Activated naive CD8-positive, alpha-beta T cell treated with anti-CD3 and anti-CD28 coated beads, Interleukin-2, amount 10 ng/mL, durations not matched to agents 7 days and 5 days (primary cell): ENCODE measurements at places on chromosomes 16 and 17. TPM values are rescaled to one million over a fixed set of nuclear protein-coding genes. Genes with fewer than 3 reads are reported as not detected.

The TLCD3B gene
- total RNA-seq: 3.9 TPM

The TP53TG3C gene
- total RNA-seq: not detected

The MYH11 gene
- not detected for total RNA-seq

The KRT31 gene
- total RNA-seq: not detected

The ZNF768 gene
- total RNA-seq: 7.4 TPM

The BIRC5 gene
- total RNA-seq: 65.2 TPM

The ADAT1 gene
- total RNA-seq: 72.1 TPM

The CD300E gene
- not detected for total RNA-seq

The KRTAP1-1 gene
- not detected for total RNA-seq

The MPO gene
- not detected for total RNA-seq

The CALB2 gene
- total RNA-seq: not detected

The CCL2 gene
- 6.9 TPM for total RNA-seq

The KCNG4 gene
- total RNA-seq: not detected

The SKA2 gene
- total RNA-seq: 71.9 TPM

The CPHXL2 gene
- not detected for total RNA-seq

The SHCBP1 gene
- 33.0 TPM for total RNA-seq

The PIK3R5 gene
- 84.0 TPM for total RNA-seq

The RCVRN gene
- total RNA-seq: not detected

The KRT12 gene
- not detected for total RNA-seq

The RHBDL1 gene
- total RNA-seq: 1.7 TPM

The RNF213 gene
- 488 TPM for total RNA-seq

The DRC3 gene
- total RNA-seq: 0.77 TPM

The TMEM88 gene
- 3.7 TPM for total RNA-seq

The NF1 gene
- total RNA-seq: 36.0 TPM

The DVL2 gene
- total RNA-seq: 62.1 TPM

The SEPTIN12 gene
- total RNA-seq: not detected

The DLG4 gene
- total RNA-seq: 22.4 TPM

The HOXB6 gene
- total RNA-seq: not detected

The TRPV3 gene
- 0.79 TPM for total RNA-seq

The GINS3 gene
- 11.1 TPM for total RNA-seq

The TMED6 gene
- total RNA-seq: 2.2 TPM
